ENCODE measurements at places on chromosomes 12 and 14.

- no peak for DNase-seq
These were observed 3.9 kb downstream of the GPHN start for GRCh38 chr14:66511849-66512248.

GRCh38 chr14:71267007-71267513 is 359.8 kb downstream of the PCNX1 start:
- no peak for DNase-seq

DNA sequence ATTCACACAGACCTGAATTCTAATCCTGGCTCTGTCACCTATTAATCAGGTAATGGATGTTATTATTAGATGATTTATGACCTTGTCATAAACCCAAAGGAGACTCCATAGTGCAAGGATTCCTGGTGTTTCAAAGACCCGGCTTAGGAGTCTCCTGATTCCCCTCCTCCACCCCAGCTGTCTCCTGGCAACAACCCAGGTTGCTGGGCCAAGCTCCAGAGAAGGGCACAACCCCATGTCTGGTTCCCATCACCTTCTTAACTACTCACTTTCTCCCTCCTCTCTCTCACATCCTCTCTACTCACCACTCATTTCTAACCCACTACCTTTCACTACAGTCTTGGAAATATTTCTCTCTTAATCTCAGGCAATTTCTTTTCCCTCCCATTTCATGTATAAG is 41.6 kb downstream of the RHOJ start:
- DNase-seq: no peak

DNA sequence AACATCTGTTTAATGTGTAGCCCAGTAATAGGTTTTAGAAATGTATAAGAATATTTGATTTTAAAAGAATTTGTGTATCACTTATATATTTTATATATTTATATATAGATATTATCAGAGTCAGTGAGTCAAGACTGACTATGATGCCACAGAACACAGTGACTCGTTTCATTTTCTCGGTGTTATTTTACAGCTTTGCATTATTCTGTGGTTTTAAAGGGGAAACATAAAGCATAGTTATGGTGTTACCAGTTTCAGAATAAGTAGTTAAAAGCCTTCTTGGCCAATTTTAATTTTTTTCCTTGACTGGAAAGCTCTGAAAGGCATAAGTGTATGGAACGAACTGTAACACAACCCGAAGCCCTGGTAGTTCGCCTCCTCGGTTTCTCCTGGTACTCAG is 91.0 kb downstream of the GRIP1 start:
- DNase-seq: no peak

DNA sequence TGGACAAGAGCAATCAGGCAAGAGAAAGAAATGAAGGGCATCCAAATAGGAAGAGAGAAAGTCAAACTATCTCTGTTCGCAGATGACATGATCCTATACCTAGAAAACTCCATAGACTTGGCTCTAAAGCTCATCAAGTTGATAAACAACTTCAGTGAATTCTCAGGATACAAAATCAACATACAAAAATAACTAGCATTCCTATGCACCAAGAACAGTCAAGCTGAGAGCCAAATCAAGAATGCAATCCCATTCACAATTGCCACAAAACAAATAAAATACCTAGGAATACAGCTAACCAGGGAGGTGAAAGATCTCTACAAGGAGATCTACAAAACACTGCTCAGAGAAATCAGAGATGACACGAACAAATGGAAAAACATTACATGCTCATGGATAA is 417.5 kb upstream of the ATP2B1 start:
- no peak for DNase-seq

GRCh38 chr14:60107477-60107876 is 15.8 kb downstream of the PCNX4 start:
- no peak for DNase-seq

DNA sequence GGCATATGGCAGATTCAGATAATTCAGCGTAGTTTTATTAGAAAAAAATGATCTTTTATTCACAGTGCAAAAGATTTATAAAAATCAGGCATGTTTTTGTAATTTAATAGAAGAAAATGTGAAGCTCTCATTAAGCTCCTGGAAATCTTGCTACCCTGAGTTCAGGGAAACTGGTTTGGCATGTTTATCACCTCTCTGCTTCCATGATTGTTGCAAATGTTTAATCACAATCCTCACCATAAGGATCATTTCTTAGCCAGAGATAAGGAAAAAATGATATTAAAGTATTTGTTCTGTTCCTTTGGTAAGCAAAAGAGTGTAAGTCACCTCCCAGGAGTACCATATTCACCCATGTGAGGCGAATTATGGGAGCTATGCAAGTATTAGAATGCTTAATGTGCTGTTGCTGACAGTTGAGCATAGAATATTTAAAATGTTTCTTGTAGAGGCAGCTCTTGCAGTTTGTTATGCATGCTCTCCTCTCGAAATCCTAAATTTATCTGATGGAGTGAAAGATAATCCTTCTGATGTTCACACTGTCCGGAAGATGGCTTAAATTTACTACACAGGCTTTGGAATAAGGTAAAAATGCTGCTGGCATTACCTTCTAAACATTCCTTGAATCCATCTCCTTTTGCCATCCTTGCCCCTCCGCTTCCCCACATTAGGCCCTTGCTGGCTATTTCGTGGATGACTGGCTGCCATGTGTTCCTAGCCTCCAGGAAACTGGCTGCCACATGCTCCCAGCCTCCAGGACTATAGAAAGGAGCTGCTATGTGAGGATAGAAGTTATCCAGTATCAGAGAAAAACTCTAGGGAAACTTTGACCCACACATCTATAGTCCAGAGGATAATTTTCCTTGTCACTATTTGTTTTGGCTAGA is 115.8 kb upstream of the CCDC198 start:
- DNase-seq: no peak

DNA sequence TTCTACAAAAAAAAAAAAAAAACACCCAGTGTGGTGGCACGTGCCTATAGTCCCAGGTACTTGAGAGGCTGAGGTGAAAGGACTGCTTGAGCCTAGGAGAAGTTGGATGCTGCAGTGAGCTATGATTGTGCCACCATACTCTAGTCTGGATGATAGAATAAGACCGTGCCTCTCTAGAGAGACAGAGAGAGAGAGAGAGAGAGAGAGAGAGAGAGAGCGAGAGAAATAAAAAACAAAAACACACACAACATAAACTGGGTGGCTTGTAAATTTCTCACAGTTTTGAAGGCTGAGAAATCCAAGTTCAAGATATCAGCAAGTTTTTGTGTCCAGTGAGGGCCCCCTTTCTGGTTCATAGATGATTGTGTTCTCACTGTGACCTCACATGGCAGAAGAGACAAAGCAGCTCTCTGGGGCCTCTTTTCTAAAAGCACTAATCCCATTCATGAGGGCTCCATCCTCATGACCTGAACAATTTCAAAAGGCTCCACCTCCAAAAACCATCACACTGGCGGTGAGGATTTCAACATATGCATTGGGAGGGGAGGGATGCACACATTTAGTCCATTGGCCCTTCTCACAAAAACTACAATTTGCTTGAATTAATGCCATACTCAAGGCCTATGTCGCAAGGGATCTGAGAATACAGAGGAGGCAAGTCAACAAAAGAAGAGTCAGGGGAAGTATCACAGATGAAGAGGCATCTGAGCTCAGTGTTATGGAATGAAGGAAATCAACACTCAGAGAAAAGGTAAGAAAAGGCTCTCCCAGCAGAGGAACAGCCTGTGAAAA is 94.9 kb downstream of the PPM1H start:
- no peak for DNase-seq

DNA sequence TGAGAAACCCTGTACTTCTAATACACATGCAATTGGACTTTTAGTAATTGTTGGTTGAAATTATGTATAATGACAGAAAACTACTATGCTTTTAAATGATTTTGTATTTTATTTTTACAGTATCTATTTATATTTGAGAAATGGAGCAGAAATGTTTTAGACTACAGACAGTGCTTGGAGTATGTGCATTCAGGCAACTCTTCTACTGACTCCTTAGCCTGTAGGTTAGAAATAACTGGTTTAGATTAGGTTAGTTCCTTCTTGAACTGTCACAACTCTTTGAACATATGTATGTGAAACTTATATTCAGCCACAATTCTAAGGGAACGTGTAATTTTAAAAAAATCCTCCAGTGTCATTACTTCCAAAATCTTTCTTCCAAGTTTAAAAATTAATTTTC is 1.7 kb downstream of the FGFR1OP2 start:
- DNase-seq: no peak

- DNase-seq: no peak
These were observed 11.8 kb upstream of the CD27 start for GRCh38 chr12:6432991-6433390.

DNA sequence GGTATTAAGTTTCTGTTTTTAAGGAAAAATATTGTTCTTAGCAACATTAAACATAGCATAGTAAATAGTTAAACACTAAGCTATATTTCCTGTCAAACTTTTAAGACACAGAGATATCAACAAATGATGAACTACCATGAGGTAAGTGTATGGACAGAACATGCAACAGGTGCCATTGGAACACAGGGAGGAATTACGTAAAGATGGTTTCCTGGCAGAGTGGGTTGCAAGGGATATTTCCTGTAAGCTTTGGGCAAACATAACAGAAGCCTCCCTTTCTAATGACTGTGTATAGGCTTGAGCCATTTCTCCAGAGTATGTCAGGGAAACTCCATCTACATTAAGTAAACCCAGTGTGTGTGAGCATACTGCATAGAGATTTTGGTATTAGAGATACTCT is 31.7 kb upstream of the HELB start:
- no peak for DNase-seq

DNA sequence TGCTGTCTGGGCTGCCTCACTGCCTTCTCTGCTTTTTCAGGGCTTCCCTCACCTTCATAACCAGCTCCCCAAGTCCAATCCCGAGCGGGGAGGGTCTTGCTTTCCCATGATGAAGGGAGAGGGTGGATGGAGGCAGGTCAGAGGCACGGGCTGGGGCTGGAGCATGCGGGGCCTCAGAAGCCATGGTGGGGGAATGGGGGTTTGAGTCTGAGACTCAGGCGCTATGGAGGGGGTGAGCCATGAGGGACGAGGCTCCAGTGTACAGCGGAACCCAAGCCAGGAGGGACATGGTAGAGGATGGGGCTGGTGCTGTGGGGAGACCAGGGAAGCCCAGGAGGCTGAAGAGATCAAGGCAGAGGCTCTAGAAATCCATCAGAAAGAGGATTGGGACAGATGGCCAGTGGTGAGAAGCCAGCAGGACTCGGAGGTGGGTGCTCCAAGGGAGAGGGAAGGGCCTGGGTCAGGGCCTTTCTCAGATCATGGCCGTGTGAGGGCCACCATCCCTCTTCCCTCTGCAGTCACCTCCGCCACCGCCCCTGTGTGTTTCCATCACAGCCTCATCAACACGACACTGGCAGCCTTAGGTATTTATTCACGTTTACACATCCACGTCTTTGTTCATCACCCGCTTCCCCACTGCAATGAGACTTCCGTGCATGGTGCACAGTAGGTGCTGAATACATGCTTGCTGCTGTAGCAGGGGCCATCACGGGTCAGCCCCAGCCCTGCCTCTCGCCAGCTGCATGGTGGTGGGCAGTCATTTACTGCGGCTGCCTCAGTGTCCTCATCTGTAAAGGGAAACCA is 144.7 kb downstream of the ADGRD1 start:
- DNase-seq: no peak

DNA sequence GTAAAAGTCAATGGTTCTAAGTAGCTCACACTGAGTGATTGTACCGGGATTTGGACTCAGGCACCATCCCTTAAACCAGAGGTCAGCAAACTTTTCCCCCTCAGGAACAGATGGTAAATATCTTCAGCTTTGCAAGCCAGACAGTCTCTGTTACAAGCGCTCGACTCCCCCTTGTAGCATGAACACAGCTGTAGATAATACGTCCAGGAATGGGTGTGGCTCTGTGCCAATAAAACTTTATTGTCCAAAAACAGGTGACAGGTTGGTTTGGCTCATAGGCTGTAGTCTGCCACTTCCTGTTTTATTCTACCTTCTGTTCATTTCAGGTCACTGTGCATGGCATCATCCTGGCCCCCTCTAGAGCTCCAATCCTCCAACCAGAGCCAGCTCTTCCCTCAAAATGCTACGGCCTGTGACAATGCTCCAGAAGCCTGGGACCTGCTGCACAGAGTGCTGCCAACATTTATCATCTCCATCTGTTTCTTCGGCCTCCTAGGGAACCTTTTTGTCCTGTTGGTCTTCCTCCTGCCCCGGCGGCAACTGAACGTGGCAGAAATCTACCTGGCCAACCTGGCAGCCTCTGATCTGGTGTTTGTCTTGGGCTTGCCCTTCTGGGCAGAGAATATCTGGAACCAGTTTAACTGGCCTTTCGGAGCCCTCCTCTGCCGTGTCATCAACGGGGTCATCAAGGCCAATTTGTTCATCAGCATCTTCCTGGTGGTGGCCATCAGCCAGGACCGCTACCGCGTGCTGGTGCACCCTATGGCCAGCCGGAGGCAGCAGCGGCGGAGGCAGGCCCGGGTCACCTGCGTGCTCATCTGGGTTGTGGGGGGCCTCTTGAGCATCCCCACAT is 7.6 kb downstream of the BDKRB1 start:
- no peak for DNase-seq

GRCh38 chr14:76924371-76925096 is 98.3 kb downstream of the LRRC74A start:
- peak; percentile 71 for DNase-seq

DNA sequence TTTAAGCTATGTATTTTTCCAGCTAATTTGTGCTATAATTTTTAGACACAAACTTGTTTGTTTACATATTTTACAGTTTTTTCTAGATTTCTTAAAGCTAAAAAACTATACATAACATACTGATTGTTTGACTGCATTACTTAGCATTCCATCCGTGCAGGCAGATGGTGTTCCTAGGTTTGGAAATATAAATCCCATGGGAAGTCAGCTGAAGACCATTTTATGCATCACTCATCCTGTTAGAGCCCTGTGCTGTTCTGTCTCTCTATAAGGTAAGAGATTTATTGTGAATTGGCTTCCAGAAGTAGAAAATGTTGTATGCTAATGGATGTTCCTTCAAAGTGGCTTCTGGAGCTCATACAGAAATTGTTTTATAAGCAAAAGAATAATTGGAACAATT is 31.1 kb downstream of the RMST start:
- no peak for DNase-seq

DNA sequence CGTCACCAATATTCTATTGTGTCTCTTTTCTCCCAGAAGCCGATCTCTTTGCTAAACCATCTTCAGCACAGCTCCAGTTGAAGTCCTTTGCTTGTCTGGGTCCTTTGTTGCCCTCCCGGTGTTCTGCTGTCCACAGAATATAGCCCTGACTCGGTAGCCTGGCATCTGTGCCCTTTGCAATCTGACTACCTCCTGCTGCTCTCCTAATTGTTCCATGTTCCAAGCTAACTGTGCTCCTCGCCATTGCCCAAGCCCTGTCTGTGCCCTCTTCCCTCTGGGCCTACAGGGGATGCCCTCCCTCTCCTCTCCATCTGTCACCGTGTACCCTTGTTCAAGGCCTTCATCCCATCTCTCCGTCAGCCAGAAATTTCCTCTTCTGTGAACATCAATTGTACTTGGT is 306.3 kb downstream of the APAF1 start:
- DNase-seq: no peak

- DNase-seq: no peak
These were observed 968 bp upstream of the ARID4A start for GRCh38 chr14:58297412-58297761.

Data from CD4-positive, alpha-beta T cell treated with Interleukin-4 for 1 hour (primary cell).